ENCODE measurements at places on chromosomes 12 and 14.

DNA sequence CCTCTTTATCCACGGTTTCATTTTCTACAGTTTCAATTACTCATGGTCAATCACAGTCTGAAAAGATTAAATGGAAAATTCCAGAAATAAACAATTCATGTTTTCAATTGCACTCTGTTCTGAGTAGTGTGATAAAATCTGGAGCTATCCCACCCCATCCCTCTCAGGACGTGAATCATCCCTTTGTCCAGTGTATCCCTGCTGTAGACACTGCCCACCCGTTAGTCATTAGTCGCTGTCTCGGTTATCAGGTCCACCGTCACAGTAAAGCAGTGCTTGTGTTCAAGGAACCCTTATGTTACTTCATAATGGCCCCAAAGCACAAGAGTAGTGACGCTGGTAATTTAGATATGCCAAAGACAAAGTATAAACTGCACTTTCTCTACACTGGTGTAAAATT is 141.0 kb upstream of the LMNTD1 start:
- no peak for DNase-seq

DNA sequence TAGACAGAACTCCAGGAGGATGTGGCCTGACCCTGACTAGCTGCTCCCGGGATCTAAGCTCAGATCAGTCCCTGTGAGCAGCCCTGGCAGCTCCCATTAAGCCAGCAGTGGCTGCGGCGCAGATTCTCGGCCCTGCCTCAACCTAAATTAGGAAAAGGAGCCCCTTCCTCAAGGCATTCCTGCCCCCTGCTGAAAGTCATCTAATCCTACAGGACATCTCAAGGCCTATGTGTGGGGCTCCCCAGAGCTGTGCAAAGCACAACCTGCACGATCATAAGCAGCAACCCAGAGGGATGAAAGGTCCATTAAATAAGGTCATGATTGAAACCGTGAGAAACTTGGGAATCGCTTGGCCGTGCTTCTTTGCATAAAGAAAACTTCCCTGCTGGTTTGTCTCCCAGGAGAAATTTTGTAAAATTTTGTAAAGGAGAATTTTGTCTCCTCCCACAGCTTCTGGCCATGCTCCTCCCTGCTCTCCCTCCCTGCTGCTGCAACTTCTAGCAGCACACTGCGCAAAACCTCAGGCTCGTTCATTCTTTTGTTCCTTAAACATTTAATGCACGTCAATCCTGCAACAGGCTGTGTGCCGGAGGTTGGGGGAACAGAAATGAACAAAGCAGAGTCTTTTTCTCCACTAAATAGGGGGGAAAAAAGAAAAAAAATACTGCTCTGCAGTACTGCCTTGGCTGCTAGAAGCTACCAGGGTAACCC is 96.6 kb upstream of the SLC35F4 start:
- no peak for DNase-seq

DNA sequence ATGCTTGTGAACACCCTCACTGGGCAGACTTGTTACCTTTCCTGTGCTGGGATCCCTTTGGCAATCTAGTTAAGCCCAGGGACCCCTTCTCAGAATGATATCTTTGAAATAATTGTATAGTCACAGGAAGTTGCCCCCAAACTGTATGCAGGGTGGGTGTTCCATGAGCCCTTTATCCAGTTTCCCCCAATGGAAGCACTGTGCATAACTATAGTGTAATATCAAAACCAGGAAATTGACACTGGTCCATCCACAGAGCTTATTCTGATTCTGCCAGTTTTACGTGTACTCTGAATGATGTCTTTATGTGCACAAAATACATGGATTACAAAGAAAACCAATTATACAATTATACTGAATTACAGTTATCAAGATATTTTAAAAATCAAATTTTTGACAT is 24.2 kb downstream of the NGB start:
- DNase-seq, result no peak

- no peak for DNase-seq
Observed at GRCh38 chr12:111425655-111426054, 19.9 kb downstream of the SH2B3 start.

- DNase-seq, result no peak
Observed at GRCh38 chr12:20274008-20274407, 94.3 kb upstream of the PDE3A start.
